NCI-H1105 treated with DMSO at 0.1 percent for 48 hours (cell line): ENCODE measurements at places on chromosomes 2 and 18.

GRCh38 chr2:54879032-54879431 lies 155.6 kb downstream of the EML6 start:
- DNase-seq, result no peak

- no peak for DNase-seq
These were observed 841.8 kb downstream of the SLC4A3 start for GRCh38 chr2:220469201-220469600.

DNA sequence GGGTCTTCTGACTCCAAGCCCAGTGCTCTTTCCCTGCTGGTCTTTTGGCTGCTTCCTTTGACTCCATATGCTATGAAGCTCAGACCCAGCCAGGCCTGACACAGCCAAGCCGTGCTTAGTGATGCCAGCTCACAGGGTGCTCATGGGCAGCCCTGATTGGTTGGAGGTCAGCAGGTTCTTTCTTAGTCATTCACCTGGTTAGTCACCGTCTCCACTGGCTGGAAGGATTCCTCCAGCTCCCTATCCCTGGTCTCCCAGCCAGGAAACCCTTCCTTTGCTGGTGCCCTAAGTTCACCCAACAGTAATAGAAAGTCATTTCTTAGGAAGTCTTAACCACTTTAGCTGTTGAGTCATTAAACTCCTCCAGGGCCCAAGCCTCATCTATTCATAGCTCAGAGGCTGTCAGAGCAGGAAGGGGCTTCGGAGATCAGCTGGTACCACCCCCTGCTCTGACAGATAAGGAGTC lies 3.9 kb downstream of the KCNK3 start:
- DNase-seq, result no peak

DNA sequence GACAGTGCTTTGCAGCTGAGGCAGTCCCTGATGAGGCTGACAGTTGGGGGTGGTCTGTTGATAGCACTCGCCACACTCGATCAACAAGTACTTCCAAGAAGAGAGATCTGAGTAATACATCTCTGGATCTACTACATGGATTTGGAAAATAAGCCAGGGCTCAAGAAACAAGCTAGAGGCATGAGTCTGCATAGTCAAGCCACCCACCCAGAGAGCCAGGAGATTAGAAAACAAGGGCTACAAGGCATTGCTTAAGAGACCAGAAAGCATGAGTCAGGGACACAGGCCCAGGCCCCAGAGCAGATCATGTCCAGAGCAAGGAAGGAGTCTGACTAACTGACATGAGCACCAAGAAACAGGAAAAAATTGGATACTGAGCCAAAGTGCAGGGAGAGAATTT lies 196.9 kb upstream of the CWC22 start:
- no peak for DNase-seq

DNA sequence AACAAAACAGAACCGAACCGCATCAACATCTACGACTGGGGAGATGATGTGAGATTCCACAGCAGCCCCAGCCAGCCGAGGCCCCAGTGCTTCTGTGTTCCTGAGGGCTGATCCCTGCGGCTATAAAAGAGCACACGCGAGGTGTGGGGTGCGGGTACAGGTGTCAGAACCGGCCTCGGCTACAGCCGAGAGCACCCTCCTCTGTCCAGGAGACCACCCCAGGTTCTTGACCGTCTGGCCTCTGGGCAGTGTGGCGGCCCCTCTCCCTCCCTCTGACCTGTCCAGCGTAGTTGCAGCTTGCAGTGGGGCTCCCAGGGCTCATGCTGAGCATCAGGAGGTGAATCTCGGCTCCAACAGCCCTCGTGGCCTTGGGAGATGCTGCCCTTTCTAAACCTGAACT lies 23.7 kb downstream of the RTP5 start:
- no peak for DNase-seq

GRCh38 chr18:2510416-2510815 lies 60.9 kb downstream of the METTL4 start:
- no peak for DNase-seq

DNA sequence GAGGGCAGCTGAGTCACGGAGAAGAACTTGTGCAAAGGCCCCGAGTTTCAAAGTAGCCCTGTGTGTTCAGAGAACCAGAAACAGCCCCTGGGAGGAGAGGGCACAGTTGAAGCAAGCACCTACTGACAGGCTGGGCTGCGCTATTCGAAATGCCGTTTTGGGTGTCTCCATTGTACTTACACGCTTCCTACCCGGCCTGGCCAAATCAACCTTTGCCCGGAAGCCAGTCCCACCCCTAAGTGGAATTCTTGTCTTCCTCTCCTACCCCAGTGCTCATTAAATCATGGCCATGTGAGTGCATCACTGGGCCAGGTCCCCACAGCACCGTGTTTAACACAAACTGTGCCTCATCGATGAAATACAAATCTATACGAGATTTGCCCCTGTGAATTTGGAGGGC lies 6.0 kb downstream of the DIPK1C start:
- DNase-seq, result no peak

GRCh38 chr2:112772322-112772721 lies 7.9 kb upstream of the CKAP2L start:
- no peak for DNase-seq

- no peak for DNase-seq
These were observed 92.6 kb upstream of the ITGA4 start for GRCh38 chr2:181364492-181365170.
